Stimulated activated CD4-positive, alpha-beta T cell treated with anti-CD3 and anti-CD28 coated beads, Interleukin-12 subunit alpha, Interleukin-12 subunit beta, amount 100 ng/mL, for 24 hours (primary cell): ENCODE measurements at places on chromosomes 12 and 14.

DNA sequence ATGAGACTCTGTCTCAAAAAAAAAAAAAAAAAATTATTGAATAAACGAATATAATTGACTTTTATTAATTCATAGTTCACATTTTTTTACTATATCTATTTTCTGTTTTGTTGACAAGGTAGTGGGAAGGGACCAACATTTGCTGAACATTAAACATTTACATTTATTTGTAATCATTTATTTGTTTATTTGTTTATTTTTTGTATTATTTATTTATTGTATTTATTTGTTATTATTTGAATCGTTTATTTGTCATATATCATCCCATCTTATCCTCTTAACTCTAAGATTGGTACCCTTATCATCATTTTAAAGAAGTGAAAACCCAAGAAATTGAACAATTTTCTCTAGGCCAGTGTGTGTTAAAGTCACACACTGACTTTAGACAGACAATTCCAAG, 101.5 kb downstream of the SYT1 start:
- no peak for DNase-seq

DNA sequence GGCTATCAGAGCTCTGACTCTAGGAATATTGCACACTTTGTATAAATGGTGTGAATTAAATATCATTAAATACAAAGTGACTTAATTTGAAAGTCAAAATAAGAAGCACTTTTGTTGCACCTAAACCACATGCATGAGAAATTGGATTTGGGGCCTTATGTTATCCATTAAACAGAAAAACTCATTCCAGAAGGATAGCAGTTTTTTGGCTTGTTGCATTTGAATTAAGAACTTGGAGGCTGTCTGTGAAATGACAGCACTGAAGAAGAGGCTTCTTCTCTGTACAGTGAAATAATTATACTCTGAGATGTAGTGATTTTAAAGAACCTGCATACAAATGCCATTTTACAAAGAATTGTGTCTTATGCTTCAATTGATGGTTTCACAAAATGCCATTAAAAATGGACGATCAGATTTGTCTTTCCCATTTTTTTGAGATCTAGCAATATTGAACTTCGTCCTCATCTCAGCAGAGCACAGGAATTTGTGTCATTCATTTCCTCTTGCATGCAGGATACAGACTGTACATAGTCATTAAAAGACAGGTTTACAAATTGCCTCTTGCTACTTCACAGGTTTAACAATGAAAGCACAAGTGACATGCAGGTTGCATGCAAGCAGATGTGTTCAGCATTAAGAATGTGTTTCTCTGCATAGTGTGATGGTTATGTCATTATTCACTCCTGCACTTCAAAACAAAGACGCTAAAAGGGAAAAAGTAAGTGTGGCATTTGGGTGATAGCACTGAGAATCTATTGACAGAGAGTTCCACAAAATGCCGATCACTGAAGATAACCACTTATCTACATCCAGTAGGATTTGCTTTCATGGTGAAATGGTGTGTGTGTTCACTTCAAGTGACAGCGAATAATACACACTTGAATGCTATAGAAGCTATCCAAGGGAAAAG, 35.9 kb upstream of the PYGL start:
- DNase-seq: no peak

DNA sequence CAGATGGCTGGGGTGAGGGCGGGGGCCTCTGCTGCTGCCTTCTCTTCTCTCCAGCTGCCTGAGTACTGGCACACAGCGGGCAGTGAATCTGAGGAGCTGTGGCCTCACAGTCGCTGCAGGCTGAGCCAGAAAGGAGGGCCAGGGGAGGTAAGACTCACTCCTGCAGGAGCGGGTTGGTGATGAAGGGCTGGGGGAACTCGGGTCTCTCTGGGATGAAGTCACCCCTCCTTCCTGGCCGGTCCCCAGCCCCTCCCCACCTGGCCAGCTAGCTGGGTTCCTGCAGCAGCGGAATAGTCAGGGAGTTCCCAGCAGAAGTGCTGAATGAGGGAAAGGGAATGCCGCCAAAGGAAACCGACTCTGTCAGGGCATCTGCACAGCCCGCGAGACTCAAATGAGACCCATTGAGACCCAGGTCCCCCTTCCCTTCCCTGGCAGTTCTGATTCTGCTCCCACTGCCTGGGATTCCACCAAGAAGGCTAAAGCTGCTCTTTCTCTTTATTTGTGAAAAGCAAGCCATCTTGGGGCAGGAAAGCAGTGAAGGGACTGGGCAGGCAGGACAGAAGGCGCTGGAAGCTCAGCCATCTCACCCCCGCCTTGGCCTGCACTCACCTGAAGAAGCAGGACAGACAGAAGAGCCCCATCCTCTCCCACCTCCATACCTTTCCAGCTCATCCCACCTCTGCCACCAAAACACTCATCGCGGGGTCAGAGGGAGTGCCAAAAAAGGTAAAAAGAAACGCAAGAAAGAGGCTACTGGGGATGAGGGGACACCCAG, 5.3 kb downstream of the NGB start:
- no peak for DNase-seq

DNA sequence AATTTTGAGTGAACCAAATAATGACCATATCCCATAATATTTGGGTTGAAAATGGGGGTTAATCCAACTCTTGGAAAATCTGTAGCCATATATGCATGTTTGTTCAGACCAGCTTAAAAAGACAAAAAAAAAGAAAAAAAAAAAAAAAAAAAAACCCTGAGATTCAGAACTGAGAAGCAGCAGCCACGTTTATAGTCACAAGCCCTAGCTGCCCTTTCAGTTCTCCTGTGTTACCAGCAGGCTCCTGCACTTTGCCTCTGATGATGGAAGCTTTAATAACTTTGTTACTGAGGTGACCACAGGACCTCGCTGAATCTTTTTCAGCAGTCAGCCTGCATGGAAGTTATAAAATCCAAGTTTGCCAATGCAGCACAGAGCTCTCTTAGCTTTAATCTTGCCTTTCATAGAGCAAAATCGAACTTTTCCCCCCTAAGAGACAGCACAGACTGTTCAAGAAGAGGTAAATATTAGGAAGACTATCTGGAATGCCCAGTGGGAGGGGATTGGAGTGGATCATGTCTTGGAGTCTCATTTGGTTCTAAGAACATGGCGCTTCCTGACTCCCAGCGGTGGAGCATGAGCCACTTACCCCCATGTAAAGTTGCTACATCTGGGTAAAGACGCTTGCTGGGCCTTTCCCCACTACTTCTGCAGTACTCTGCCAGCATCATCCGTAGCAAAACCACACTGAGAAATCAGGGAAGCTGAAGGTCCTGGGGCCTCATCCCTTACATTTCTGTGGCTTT, 20.6 kb downstream of the GNG2 start:
- no peak for DNase-seq

- no peak for DNase-seq
Observed at GRCh38 chr12:80884651-80885050, 53.1 kb downstream of the LIN7A start.

DNA sequence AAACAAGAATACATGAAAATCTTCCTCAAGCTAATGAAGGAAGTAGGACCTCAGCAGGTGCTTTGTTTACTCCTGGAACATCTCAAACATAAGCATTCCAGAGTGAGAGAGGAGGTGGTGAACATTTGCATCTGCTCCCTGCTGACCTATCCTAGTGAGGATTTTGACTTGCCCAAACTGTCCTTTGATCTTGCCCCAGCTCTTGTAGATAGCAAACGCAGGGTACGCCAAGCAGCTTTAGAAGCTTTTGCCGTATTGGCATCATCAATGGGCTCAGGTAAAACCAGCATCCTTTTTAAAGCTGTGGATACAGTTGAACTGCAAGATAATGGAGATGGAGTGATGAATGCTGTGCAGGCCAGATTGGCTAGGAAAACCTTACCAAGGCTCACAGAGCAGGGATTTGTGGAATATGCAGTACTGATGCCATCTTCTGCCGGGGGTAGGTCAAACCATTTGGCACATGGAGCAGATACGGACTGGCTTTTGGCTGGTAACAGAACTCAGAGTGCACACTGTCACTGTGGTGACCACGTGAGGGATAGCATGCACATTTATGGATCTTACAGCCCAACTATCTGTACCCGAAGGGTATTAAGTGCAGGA, 1.9 kb downstream of the TOGARAM1 start:
- DNase-seq: no peak

DNA sequence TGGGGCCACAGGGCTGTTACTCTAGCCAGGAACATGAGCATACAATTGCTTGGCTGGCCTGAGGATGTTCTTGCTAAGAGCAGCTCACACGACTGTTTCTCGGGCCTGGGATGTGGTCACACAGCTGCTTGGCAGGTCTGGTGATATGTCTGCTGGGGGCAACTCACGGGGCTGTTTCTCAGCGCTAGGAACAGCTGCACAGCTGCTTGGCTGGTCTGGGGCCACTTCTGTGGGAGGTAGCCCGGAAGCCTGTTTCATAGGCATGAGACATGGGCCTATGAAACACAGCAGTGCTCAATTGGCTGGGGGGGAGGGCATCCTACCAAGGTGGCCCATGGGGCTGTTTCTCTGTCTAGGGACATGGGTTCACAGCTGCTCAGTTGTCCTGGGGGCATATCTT, 73.4 kb upstream of the DDHD1 start:
- no peak for DNase-seq

DNA sequence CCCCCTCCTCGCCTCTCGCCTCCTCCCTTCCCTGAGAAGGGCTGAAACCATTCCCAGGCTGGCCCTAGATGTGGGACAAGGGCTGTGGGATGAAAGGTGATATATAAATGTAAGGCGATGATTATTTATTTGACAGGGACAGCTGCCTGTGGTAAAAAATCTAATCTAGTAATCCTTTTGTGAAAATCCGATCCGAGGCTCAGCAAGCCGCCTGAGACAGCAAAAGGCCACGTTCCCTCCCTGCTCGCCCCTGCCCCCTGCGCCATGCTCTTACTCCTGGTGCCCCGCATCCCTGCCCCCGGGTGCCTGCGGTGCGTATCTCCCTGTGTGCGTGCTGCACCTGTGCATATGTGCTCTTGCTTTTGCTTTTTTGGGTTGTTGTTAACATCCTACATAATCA, 65.2 kb downstream of the TSPAN9 start:
- DNase-seq: no peak

- DNase-seq: no peak
Observed at GRCh38 chr14:101884934-101885576, 79.3 kb upstream of the DYNC1H1 start.

DNA sequence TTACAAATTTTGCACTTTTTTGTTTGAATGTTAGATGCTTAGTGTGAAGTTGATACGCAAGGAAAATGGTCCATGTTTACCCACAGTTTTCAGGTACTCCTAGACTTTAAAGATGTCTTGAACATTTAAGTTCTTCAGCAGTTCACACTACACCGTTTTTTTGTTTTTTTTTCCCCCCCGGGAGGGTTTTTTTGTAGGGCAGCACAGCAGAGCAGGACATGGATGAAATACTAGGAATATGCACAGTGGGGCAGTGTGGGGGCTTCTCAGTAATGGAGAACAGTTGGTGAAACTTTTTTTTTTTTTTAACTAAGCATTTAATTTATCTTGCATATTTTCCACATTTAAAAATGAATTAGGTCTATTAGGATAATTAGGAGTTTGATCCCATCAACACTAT, 4.9 kb downstream of the RAN start:
- DNase-seq: no peak

DNA sequence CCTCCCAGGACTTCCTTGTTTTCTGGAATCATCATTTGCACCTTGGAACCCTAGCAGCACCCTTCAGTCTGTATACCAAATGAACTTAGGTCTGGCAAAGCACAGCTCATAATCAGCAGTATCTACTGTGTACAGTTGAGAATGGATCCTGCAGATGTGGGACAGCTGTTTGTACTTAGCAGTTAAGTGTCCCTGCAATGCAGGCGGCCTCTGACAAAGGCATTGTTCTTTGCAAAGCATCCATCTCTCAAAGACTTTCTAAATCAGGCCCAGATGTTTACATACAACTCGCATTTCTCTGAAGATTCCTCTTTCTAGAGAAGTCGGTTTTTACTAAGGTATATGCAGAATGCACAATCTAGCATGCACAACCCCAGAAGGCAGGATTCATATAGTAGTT, 170.5 kb upstream of the RBM19 start:
- DNase-seq: no peak

DNA sequence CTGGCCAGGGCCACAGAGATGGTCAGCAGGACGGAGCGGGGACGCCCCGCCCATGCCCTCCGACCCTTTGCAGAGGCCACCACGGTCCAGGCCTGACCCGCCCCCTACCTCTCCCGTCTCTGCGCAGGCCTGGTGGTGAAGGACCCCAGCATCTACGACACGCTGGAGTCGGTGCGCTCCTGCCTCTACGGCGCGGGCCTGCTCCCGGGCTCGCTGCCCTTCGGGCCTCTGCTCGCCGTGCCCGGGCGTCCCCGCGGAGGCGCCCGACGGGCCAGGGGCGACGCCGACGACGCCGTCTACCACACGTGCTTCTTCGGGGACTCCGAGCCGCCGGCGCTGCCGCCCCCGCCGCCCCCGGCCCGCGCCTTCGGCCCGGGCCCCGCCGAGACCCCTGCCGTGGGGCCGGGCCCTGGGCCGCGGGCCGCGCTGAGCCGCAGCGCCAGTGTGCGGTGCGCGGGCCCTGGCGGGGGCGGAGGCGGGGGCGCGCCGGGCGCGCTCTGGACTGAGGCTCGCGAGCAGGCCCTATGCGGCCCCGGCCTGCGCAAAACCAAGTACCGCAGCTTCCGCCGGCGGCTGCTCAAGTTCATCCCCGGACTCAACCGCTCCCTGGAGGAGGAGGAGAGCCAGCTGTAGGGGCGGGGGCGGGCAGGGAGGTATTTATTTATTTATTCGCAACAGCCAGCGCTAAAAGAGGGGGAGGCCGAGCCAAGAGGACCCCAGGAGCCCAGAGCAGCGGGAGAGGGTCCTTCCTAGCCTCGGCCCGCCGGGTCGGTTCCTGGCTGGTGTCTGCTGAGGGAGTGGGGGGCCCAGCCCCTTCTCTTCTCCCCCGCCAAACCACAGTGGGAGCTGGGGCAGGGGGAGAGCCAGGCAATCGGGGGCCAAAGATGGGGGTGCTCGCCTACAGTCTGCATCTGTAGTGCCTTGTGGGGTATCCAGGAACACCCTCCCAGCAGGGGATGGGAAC, 8.1 kb downstream of the TAMALIN start:
- no peak for DNase-seq

DNA sequence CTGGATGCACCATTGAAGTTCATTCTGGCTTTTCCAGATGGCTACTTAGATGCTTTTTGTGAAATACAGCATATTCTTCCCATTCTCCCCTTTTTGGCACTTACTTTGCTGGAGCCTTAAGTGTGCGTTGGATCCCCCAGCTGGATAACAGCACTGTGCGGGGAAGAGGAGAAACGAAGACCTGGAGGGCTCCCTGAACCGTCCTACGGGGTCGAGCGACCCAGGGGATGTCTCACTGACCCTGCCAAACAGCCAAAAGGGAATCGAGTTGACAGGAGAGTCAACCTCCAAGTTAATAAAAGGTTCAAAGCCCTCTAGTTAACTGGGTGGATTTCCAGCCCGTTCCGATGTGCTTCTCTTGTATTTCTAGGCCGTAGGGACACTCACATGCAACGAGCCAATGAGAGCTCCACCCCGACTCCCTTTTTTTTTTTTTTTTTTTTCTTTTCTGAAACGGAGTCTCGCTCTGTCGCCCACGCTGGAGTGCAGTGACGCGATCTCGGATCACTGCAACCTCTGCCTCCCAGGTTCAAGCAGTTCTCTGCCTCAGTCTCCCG, 1.0 kb upstream of the CAMKK2 start:
- DNase-seq: peak; percentile 59

- DNase-seq: no peak
Observed at GRCh38 chr12:108653082-108653516, 19.4 kb upstream of the SELPLG start.
